ENCODE measurements at places on chromosomes 4 and X.

- DNase-seq, result no peak
Observed at GRCh38 chrX:54411732-54412131, 28.5 kb upstream of the TSR2 start.

GRCh38 chr4:186335793-186336192 lies 69.8 kb downstream of the F11 start:
- DNase-seq, result no peak

- no peak for DNase-seq
Observed at GRCh38 chr4:54495091-54495490, 162.7 kb upstream of the KIT start.

DNA sequence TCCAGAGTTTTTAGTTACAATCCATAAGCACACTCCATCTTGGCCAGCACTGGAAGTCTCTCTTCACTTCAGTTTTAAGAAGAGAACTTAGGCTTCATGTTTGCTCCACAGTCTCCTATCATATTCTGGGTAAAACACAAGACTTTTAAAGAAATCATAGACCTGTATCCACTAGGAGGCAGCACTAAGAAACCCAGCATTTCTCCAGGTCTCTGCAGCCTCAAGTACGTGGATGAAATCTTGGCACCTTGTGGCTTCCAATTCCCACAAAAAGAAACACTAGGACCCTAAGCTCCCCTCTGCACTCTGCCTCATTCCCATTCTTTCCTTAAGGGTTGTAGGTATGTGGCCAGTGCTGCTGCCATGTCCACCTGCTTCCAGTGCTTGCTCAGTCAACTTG lies 367.3 kb upstream of the CASK start:
- no peak for DNase-seq

- DNase-seq, result no peak
Observed at GRCh38 chr4:111011458-111011857, 388.6 kb upstream of the PITX2 start.

DNA sequence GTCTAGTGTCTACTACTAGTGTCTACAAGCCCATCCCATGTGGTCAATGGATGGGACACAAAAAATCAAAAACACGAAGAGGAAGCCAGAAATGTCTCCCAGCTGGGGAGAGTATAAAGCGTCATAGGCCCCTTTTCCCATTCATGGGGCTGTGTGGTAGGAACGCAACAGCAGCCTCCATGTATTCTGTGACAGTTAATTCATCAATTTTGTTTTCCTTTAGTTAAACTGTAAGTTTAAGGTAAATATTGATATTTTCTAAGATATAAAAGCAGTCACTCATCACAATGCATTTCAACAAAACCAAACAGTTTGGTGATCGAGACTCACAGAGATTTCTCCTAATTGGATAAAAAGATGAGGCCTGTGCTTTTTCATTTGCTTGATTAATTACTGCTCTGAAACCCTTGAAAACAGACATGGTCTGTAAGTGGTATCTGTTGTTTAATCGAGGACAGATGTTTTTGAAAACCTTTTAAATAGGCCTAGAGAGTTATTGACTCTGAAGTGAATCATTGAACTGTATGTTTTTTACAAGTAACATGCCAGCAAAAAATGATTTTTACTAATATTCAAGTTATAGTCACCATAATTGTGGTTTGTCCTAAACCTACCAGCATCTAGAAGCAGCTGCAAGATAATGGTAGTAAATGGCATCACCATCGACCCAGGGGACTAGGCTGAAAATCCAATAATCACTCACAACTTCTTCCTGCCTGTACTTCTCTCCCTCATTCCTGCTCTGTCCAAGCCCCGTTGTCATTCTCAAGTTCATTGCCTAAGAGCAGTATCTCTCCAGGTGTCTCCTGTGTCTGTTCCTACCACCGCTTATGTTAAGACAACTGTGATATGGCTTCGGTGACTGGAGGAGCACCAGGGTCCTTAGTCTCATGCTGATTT lies 87.7 kb upstream of the SHISA3 start:
- DNase-seq, result no peak

DNA sequence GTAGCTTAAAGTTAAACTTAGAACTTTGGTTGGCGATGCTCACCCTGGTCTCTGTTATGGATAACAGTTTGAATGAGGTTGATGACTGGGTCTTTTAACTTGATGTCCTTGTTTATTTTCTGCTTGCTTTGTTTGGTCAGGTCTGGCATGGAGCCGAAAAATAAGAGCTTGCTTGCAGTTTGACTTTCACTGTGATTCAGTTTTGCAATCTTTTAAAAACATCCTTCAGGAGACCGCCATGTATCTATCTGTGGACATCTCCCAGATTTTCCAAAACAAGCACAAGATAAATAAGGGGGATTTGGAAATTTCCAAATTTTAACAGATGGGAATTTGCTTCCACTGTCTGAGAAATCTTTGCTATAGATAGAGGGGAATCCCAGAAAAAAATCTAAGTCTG lies 246.7 kb downstream of the PALLD start:
- no peak for DNase-seq

- DNase-seq, result no peak
Observed at GRCh38 chr4:27685091-27685490, 824.5 kb downstream of the STIM2 start.
